ENCODE measurements at places on chromosomes 3 and 15.

GRCh38 chr15:92519709-92520108 lies 126.0 kb downstream of the ST8SIA2 start:
- no peak for DNase-seq

DNA sequence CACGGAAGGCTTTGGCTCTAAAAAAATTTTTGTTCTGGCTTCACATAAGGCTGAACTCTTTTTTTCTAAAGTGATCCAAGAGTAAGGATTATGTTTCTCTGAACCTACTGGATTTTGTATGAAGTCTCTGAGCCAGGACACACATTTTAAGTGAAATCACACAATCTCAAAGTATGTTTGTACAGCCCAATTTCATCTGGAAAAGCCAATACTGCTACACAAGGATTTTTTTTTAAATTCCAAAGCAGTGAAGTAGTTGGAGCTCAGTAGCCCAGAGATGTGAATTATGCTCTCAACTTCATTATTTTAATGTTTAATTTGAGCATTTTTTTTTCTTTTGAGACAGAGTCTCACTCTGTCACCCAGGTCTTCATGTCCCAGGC lies 243.9 kb downstream of the FAM43A start:
- no peak for DNase-seq

GRCh38 chr3:110697961-110698360 lies 373.7 kb upstream of the NECTIN3 start:
- no peak for DNase-seq

- DNase-seq = no peak
These were observed 3.9 kb downstream of the CHST2 start for GRCh38 chr3:143123353-143123984.

DNA sequence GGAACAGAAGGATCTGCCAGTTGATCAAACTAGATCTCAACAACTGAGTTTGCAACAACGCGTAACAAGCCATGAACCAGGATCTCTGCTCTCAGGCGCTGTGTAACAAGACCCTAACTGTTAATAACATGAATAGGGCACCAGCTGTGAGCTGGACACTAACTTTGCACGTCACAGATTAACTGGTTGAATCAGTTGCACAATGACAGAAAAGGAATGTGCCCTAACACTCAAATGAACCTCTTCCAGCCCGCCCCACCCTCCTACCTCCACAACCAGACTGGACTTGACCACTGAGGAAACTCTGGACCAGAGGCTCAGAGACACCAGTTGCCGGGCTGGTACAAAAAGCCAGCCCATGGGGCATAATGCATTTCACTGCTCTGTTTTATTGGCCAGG lies 34.3 kb downstream of the MCF2L2 start:
- DNase-seq = no peak

GRCh38 chr15:93019971-93020370 lies 69.0 kb downstream of the RGMA start:
- DNase-seq = no peak

DNA sequence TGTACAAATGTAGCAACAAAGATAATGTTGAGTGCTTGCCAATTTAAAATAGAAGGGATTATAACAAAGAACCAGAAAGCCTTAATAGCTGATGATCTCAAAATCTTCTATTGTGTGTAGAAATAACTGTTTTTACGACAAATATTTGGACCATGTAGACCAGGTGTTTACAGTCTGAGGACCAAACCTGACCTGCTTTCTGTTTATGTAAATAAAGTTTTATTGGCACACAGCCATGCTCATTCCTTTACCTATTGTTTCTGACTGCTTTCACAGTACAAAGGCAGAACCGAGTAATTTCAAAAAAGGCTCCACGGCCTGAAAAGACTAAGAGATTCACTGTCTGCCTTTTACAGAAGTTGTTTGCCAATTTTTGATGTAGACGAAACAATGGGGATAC lies 91.8 kb downstream of the GOLIM4 start:
- no peak for DNase-seq

- no peak for DNase-seq
These were observed 160.6 kb upstream of the WNT5A start for GRCh38 chr3:55647670-55648069.

- DNase-seq = no peak
These were observed 403.6 kb downstream of the TIGIT start for GRCh38 chr3:114697401-114697800.

DNA sequence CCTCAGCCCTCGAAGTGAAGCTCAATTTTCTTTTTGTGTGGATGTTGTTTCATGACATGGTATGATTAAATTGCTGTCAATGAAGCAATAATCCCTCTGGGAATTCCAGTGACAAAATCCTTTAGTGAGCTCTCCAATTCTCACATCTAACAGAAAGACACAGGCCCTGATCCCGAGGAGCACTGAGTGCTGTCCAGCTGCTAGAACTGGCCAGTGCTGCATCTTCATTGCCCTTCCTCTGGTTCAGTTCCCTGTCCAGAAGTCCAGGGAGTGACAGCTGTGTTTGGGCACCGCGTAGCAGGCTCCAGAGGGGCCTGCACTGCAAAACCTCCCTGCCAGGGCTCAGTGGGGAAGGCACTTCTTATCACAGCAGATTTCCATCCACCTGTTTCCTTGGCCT lies 516.8 kb upstream of the ATP11B start:
- no peak for DNase-seq

DNA sequence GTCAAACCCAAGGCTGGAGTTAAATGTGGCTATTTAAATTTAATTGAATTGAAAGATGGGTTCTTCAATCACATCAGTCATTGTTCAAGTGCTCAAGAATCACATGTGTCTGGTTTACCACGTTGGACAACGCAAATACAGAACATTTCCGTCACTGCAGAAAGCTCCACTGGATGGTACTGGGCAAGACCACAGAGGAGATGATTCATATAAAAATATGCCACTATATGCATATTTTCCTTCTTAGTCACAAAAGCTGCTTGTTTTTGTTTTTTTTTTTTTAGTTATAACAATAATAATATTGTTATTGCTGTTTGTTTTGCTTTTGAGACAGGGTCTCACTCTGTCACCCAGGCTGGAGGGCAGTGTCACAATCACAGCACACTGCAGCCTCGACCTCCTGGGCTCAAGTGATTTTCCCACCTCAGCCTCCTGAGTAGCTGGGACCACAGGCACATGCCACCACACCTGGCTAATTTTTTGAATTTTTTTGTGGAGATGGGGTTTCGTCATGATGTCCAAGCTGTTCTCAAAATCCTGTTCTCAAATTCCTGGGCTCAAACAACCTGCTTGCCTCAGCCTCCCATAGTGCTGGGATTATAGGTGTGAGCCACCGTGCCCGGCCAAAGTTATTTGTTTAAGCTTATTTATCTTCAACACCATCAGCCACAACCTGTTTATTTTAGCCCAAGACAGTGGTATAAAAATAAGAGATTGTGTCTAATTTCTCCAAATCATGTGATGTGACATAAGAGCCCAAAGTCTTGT lies 19.4 kb downstream of the RTP3 start:
- no peak for DNase-seq

DNA sequence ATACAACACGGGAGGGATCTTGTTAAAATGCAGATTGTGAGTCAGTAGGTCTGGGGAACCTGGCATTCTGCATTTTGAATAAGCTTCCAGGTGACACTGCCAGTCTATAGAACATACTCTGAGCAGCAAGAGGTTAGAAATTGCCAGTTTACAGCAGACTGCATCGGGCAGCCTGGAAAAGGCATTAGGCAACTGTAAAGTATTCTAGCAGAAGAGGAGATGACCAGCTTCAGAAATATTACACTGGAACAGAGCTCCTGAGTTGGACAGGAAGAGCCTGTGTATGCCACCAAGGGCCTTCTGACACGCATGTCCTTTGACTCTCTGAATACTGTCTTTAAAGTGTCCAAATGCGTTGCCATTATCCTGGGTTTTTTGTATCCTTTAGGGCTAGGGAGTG lies 2.5 kb upstream of the ACAN start:
- DNase-seq = no peak

DNA sequence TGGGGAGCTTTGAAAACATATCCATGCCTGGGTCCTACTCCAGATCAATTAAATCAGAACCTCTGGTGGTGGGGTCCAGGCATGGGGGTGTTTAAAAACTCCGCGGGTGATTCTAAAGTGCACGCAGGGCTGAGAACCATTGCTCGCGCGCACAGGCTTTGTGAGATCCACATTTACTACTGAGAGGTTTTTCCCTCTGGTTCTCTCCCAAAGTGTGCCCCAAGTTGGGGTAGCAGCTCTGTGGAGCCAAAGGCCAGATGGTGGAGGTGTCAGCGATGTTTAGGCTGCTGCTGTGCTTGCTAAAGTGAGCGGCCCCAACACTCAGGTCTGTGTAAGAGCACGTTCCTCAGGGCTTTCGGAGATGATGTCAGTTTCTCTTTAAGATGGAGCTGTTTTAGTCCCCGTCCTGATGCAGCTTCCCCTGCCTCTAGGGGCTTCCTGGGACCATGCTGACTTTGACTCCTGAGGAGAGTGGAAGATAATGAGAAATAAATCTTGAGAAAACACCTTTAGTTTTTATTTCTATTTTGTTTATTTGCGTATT lies 13.4 kb upstream of the MAGEF1 start:
- no peak for DNase-seq

DNA sequence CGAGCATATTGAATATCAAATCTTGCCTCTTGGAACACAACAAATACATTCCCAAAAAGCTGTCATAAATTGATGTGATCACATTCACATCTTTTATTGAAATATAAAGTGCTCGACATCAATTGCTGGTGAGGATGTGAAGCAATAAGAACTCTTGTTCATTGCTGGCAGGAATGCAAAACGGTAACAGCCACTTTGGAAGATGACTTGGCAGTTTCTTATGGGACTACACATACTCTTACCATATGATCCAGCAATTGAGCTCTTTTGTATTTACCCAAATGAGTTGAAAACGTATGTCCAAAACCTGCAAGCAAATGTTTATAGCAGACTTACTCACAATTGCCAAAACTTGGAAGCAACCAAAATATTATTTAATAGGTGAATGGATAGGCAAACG lies 234.9 kb downstream of the CACNA2D3 start:
- DNase-seq = no peak

DNA sequence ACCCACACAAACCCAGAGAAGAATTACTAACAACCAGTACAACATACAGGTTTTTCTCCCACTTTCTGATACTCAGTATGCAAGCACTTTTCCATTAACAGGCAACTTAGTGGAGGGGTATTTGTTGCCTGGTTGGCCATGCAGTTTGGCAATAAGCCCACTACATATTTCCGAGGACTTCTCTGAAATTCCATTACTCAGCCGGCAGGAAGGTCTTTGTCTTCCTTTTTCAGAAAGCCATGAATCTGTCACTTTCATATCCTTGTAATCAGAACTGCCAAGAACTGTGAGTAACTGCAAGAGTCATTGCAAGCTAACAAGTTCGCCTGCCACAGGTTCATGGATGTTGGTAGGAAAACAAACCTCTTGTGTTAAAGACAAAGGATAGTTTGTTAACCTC lies 422.3 kb upstream of the ROBO1 start:
- no peak for DNase-seq

DNA sequence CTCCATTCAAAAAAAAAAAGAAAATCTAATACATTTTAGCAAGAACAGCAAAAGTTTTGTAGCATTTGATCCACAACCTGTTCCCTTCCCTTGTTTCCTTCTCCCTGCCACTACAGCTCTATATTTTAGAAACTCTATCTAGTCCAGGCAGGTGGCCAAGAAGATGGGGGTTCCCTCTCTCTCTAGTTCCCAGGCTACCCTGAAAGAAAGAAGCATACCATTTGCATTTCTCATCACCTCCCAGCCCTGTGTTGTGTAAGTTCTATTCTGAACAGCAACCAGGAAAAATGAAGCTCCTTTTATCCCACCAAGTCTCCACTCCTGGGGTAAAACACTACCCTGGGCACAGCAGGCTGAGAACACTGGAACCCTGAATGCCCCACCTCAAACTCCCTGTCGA lies 100.0 kb downstream of the PCCB start:
- DNase-seq = no peak

GRCh38 chr15:39885099-39885777 lies 34.8 kb downstream of the GPR176 start:
- no peak for DNase-seq

DNA sequence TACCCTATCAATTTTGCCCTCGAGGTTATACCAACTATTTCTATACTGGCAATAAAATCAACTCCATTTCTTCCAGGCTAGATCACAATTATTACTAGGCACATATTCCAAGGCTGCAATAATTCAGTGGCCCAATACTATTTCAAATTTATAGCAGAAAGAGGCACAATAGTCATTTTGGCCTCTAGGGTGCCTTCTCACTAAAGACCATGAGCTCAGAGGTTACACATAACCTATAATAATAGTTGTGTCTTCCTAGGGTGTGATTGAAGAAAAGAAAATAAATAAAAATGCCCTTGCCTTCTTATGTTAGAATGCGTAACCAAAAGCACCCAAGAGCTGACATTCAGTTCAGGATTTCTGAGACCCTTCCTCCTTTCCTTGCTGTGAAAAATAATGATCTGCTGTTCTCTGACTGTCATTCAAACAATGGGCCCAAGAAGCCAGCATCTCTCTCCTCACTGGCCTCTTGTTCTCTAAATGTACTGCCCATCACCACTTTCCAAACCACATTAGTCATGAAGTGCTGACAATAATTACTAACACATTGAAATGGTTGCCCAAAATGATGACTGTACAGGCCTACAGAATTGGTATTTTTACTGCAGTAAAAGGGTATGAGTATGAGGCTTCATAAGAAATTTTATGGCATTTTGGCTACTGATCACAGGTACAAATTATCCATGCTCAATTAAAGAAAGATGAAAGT lies 244.8 kb downstream of the LRRN1 start:
- DNase-seq = no peak

DNA sequence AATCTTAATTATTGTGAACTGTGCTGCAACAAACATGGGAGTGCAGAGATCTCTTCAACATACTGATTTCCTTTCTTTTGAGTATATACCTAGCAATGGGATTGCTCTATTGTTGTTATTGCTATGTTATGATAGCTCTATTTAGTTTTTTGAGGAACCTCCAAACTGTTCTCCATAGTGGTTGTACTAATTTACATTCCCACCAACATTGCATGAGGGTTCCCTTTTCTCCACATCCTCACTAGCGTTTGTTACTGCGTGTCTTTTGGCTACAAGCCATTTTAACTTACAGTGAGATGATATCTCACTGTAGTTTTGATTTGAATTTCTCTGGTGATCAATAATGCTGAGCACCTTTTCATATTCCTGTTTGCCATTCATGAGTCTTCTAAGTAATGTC lies 45.5 kb upstream of the TNFSF10 start:
- DNase-seq = no peak

- no peak for DNase-seq
These were observed 172.7 kb downstream of the ZBTB20 start for GRCh38 chr3:114974387-114974786.

DNA sequence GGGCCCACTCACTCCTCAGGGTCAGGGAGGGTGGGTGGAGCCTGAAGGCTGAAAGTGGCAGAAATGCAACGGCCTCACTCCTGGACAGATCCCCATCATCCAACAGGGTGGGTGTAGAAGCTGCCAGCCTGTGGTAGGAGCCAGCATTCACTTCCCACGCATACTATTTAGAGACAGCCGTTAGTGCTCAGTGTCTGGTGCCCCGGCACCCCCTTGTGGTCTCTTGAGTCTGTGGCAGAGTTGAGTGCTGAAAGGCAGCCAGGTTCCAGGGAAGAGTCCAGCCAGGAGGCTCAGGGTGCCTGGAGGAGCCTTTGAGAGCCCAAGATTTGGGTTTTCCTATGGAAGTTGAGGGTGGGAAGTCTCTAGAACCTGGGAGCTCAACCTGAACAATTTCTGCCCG lies 2.1 kb upstream of the GNAT1 start:
- DNase-seq = peak; percentile 17
